Smooth muscle cell of the brain vasculature (primary cell): ENCODE measurements at places on chromosomes 12 and 14.

DNA sequence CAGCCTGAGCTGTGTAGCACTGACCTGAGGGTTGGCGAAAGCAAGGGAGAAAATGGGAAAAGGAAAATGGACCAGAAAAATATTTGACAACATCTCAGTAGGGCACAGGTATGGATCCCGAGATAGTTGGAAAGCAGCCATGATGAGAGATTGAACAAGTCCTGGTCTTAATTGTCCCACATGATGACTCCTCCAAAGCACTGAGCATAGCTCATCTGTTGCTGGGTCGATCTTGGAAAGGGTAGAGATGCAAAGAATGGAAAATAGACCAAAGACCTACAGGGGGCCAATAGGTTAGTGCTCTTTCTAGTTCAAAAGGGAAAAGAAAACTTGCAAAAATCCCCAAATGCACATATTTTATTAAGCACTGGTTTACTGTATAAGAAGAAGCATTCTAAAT is 251.9 kb downstream of the SEC23A start:
- DNase-seq: no peak

DNA sequence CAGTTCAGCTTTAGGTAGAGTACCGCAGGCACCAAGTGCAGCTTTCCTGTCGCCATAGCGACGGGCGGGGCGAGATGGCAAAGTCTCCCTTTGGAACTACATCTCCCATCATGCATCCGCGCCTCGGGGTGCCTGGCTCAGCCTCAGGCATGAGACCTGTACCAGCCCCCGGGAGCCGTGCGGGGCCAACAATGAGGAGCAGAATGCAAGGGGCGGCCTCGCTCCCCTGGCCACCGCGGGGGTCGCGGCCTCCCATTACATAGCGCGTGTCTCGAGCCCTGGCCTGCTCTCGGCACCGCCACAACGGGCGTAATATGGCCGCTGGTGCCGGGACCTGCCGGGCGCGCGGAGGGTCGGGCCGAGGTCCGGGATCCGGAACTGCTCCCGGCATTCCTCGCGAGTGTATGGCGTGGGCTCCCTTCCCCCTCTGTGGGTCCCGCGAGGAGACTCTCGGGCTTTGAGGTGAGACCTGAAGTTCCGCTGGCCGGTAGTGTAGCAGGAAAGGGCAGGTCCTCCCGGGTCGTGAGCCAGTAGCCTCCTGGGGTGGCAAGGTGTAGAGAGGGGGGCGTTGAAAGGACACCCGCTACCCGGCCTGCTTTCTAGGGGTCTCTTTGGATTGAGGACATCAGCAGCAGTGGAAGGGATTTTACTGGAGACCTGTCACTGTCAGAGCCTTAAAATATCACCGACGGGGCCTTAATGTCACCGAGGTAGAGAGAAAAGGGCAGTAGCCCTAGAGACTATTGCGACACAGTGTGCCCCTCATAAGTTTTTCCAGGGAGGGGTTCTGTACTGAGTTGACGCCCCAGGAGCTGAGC is at the start of gene THTPA:
THTPA (plus strand) TSS at position 390 of the 818 bp plus-strand sequence. CDS start 487 bp downstream, outside the sequence.
- DNase-seq: peak; percentile 57

DNA sequence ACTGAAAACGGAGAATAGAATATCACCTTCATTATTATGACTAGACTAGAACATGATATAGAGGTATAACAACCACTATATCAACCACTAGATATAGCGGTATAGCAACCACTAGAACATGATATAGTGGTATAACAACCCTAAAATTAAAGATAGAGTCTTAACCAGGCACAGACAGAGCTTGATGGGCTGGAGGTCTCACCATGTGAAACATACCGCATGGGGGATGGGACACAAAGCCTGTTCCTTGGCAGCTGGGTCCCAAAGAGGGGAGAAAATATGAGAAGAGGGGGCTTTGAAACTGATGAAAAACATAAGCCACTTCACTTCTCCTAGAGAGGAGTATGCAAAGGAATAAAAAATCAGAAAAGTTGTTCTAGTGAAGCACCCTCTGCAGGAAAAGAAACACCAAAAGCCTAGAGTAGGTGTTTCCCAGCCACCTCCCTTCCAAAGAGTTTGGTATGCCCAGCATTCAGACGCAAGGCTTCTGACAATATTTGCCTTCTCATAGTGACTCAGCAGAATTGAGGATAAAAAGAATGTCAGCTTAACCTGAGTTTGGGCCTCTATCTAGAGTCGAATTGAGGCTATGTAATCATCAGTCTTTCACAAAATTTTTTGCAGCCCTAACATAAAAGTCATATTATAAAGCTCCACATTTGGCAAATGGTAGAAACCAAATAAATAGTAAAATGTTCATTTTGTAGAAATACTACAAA is 316.4 kb downstream of the NOVA1 start:
- DNase-seq: no peak

- DNase-seq: no peak
Observed at GRCh38 chr14:52700701-52701172, 5.4 kb upstream of the ERO1A start.

GRCh38 chr12:76680940-76681339 is 83.0 kb upstream of the ZDHHC17 start:
- DNase-seq: no peak

- no peak for DNase-seq
Observed at GRCh38 chr14:103704708-103705107, 10.5 kb downstream of the XRCC3 start.
